CD4-positive, alpha-beta T cell treated with Interferon alpha-2 for 1 hour (primary cell): ENCODE measurements at places on chromosomes 16 and 17.

DNA sequence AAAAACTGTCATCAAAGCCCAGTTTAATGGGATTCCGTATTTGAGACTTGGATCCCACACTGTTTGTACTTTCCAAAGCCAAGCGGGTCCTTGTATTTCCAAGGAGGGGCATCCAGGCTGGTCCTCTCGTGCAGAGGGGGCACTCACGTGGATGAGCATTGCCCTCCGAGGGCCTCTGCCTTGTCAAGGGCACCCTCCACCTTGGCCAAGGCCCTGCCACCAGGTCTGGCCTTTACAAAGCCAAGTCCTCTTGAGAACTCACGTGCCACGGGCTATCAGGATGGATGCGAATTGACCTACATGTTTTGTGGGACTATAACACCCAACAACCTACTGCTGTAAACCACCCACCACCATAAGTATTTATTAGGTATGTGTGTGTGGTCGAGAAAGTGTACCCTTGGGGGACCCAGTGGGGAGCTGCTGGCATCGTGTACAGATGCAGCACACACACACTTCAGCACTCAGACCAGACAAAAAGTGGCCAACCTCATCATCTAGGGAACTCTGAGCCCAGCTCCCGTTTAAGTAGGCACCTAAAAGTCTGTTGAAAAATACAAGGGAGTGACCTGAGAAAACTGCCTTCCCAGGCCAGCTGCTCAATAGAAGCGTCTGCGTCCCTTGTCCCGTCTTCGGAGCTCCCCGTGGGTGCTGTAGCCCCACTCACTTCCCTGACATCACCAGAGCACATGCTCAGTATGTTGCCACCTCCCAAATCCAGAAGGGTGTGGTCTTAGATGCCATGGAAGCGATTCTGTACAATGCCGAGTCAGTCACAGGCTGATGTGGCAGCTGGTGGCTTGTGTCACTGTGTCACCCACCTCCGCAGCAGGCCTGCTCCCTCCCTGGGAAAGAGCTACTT, 12.9 kb downstream of the MAP1LC3B start:
- no peak for DNase-seq

DNA sequence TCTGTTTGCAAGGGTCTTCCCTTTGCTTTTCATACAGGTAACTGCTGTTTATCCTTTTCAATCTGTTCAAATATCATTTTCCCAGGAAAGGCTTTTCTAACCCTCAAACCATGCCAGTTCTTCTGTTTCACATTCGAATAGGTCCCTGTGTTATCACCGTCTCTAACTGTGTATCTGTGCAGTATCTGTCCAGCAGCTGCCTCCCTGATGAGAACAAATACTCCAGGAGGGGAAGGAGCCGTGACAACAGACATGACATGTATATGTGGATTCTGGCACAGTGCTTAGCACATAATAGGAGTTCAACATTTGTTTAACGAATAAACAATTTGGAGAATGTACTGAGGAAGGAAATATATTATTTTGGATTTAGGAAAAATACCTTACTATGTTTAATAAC, 95.7 kb downstream of the STX8 start:
- no peak for DNase-seq

GRCh38 chr17:6249732-6250131, 179.6 kb downstream of the WSCD1 start:
- no peak for DNase-seq

- no peak for DNase-seq
Observed at GRCh38 chr17:70107441-70107840, 32.4 kb downstream of the KCNJ16 start.
